Esophagus muscularis mucosa (tissue), 4 donors: ENCODE measurements at places on chromosomes 5 and 9.

DNA sequence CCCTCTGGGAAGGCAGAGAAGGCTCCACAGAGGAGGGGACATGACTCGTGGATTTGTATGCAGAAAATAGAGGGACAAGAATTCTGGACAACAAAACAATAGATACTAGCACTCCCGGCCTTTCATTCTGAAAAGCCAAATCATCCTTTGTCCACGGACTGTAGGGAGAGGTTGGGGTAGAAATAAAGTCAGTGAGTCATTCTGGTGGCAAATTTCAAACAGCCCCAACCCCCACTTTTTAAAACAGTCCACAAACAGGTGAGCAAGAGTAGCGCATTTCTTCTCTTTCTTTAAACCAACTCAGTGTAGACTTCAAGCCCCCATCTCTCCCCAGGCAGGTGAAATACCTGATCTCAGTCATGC is 56.1 kb downstream of the PTPDC1 start:
- DNase-seq = no peak

GRCh38 chr5:145568581-145568980 is 266.6 kb downstream of the PRELID2 start:
- DNase-seq = no peak

DNA sequence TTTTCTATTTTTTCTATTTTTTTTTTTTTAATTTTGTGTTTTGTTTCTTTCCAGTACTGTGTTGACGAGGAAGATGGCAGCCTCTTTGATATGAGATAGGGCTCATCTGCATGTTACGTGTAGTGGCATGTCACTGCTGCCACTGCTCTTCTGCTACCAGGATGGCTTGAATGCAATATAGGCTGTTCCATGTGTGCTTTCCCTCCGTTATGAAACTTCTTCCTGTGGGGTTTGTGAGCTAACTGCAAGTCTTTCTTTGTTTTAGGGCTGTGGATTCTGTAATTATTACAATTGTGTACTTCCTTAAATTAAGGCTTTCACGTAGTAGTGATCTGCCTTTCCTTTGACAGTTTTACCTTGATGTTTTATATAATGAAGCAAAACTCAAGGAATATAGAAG is 184.6 kb downstream of the KDM4C start:
- DNase-seq = no peak

DNA sequence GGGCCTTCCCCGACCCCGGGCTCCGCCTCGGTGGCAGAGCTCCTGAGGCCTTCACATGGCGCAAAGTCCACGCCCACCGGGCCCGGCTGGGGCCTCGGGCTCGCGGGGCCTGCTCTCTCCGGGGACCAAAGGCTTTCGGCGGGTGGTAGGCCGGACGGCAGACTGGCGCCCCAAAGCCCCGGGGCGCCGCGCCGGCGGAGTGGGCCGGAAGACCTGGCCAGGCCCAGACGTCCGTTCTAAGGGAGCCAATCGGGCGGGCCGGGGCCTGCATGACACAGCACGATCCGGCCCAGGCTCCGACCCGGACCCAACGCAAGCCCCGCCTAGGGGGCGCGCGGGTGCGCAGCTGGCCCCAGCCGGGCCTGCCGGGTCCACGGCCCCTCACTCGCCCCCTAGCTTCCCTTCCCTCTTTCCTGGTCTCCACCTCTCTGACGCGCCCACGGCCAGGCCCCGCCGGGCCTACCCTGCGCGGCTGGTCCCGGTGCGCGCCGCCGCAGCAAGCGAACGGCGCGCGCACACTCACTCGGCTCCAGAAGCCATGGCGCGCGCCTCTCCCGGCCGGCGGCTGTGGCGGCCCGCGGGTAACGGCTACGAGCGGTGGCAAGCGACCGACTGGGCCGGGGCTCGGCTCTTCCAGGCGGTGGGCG is 488 bp downstream of the VCP start:
- DNase-seq = peak; percentile 95

DNA sequence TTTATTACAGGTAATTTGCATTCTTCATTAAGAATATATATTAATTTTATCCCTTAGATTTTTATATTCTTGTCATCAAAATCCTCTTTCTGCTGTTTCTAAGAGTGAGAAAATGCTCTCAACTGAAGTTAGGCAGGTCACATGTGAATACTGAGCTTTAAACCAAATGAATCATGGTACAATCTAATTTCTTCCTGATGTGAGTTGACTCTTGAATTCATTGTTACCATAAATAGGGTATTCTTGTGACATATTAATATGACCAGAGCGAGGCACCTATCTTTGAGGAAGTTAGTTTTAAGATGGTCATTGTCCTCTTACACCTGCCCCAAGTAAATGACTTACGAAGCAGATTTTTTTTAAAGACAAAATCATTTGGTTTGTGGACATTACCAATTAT is 17.4 kb downstream of the C9orf85 start:
- DNase-seq = no peak

DNA sequence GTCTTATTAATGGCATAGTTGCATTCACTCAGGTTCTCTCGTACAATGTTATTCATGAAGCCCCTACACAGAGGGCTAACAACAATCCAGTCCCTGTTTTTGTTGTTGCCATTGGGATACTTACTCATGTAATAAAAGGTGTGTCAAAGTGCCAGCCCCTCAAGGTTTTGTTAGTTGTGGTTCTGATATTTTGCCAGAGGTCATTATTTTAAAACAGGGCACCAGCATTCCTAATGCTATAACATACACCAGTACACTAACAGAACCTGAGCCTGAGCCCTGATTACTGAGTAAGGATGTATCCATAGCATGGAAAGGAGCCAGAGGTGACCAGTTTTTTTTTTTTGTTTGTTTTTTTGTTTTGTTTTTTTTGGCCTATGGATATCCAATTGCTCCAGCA is 50.2 kb downstream of the SMC2 start:
- DNase-seq = no peak

DNA sequence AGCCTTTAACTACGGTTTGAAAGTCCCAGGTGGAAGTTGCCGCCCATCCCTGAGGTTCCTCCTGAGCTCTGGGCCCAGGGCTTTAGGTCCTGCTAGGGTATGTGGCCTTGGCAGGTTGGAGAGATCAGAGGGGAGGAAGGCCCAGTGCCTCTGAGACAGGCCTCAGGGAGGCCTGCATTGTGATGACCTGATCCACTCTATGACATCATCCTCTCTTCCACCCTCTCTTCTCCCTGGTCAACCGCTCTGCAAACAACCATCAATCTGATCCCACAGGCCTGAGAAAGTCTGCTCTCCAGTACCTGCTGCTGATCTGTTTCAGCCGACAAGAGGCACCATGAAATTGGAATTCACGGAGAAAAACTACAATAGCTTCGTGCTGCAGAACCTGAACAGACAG is at the start of gene CCIN:
Gene CCIN (plus strand): TSS at position 223 of the 400 bp plus-strand sequence. CDS start 115 bp downstream, at position 338.
- no peak for DNase-seq

- DNase-seq = no peak
Measured at GRCh38 chr5:1508659-1509290, 15.0 kb downstream of the LPCAT1 start.

- DNase-seq = no peak
Measured at GRCh38 chr5:31639481-31640411, 815 bp downstream of the PDZD2 start.

DNA sequence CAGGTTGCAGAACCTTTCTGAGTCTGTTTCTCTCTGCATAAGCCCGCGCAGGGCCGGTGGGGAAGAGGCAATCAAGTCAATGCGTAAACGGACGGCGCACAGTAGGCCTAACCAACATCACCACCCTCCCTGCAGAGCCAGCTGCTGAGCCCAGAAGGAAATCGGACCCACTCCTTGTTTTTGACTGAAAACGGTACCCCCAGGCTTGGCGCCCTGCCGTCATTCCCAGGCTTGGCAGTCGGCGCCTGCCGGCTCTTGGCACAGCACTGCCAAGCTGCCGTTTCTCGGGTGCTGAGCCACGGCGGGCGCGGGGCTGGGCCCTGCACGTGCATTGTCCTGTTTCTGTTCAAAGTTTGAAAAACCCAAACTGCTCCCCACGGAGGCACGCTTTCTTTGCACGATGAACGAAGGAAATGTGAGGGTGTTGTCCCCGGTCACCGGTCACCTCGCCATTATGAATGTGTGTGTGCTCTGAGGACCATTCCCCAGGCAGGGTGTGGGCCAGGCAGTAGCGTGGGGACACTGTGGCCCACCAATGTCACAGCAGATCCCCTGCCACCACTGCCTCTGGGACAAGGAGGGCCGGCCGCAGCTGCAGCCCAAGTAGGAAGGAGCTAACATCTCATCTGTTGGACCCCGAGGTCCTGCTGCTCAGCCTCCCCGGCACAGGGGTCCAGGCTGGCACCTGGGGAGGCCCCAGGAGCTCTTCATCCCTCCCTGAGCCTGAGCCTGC is 20.1 kb downstream of the FIBCD1 start:
- DNase-seq = no peak

DNA sequence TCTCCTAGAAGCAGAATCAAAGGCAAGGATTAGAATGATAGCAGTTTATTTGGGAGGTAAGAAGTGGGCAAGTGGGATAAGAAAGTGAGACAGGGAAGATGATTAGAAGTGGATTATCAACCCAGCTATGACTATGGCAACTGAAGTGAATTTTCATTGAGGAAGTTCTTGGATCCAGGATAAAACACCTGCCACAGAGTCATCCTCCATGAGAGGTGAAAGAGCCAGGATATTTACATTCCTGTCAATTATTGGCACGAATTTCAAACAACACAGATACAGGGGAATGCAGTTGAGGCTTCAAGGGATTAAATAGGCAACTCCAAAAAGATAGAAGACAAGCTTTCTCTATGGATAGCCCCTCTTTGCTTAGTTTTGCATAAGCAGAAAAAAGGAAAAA is 31.8 kb upstream of the ZNF366 start:
- DNase-seq = no peak

DNA sequence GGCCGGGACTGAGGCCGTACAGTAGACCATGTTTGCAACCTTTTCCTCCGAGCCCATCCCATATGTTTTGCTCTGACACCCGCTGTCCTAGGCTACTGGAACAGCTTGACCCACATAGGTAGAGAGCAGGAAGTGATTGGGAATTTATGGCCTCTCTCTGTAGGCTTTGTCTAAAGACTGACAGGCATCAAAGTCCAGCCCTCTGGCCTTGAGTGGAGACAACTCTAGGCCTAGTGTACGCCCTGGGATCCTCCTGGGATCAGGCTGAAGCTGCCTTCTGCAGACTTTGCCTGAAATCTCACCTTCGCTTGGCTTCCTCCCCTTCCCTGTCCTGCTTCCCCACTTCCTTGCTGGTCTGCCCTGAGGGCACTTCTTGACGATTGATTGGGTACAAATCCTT is 13.6 kb upstream of the AKNA start:
- no peak for DNase-seq

DNA sequence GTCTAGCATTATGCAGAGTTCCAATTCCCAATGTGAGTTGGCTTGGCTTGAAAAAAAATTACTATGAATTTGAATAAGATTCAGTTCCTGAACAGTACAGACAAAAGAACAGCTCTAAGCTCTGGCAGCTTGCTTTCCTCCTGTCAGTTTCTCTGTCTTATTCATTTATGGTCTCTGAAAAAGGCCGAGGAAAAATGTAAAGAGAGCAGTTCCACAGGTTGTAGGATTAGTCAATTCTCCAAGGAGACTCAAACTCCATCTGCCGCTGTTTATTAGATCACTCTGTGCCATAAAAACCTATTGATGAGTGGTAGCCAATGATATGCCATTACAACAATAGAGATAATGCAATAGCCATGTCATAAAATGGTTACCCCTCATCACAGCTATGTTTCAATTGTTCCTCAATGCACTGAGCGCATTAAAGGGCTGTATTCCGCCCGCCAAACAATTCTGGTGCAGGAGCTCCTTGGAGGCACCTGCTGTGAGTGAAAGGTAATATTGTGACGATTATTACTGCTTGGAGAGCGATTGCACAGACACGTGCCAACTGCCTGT is 188.2 kb downstream of the ARRDC3 start:
- no peak for DNase-seq

- DNase-seq = no peak
Measured at GRCh38 chr5:111954516-111955395, 197.8 kb upstream of the NREP start.

GRCh38 chr5:168434001-168434400 is 52.3 kb upstream of the RARS1 start:
- no peak for DNase-seq

DNA sequence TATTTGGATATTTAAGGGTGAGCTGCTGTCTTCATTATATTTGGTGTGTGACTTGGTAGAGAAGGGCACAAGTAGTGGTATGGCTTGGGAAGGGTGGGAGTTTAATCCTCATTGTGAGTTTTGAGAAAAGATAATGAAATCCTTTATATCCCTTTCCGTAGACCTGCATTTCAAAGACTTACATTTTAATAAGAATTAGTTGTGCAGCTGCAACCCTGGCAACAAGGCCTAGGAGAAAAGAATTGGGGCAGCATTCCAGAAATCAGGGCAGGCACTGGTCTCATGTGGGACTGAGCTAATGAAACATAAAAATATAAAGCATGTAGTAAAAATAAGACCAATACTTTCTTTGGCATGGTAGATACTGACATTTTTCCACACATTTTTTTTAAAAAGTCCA is 60.5 kb downstream of the CDC42SE2 start:
- DNase-seq = no peak

GRCh38 chr9:117302487-117302886 is 112.4 kb downstream of the ASTN2 start:
- DNase-seq = no peak

DNA sequence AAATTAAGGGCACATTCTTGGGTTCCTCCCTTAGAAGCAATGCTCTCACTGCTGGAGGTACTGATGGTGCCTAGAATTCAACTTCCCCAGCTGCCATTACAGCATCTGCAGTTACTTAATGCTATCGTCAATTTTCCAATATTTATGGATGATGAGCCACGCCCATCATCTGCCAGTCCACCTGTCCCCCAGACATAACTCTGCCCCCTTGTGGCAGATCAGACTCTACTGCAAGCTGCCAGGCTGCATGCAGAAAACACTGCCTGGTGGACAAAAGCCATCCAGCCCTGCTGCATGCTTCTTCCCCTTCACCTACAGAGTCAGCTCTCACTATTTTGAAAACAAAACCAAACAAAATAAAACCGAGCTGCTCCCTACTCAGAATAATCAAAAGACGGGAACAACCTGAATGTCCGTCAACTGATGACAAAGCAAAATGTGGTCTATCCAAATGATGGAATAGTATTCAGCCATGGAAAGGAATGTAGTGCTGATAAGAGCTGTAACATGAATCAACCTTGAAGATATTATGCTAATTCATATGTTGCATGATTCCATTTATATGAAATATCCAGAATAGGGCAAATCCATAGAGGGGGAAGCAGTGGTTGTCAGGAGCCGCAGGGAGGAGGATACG is 66.4 kb downstream of the RETREG1 start:
- DNase-seq = no peak

DNA sequence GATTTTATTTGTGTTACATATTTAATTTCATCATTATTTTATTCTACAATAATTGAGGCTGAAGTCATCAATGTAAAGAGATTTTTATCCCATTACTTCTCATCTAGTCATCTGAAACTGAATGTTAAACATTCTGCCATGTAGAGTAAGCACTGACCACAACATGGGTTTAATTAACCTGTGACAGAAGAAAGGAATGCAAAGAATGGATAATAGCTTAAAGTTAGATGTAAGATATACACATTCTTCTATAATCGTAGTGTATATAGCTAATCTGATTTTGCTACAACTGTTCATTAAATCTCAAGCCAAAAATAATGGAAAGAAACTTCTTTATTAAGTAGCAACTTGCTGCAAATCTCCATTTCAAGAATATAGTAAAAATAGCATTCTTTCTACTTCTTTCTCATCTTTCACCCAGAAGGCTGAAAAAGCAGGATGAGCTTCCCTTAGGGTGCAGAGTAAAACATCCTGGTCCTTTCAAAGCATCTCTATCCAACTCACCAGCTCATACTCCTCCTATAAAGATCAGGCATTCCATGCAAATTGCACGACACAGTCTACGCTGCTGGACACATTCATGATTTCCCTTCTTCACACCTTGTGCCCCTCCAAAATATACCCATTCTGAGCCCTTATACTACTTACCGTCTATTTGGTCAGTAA is 115.2 kb downstream of the EFNA5 start:
- no peak for DNase-seq
